NCI-H2081 treated with DMSO at 0.1 percent for 48 hours (cell line): ENCODE measurements at places on chromosomes 6 and 20.

DNA sequence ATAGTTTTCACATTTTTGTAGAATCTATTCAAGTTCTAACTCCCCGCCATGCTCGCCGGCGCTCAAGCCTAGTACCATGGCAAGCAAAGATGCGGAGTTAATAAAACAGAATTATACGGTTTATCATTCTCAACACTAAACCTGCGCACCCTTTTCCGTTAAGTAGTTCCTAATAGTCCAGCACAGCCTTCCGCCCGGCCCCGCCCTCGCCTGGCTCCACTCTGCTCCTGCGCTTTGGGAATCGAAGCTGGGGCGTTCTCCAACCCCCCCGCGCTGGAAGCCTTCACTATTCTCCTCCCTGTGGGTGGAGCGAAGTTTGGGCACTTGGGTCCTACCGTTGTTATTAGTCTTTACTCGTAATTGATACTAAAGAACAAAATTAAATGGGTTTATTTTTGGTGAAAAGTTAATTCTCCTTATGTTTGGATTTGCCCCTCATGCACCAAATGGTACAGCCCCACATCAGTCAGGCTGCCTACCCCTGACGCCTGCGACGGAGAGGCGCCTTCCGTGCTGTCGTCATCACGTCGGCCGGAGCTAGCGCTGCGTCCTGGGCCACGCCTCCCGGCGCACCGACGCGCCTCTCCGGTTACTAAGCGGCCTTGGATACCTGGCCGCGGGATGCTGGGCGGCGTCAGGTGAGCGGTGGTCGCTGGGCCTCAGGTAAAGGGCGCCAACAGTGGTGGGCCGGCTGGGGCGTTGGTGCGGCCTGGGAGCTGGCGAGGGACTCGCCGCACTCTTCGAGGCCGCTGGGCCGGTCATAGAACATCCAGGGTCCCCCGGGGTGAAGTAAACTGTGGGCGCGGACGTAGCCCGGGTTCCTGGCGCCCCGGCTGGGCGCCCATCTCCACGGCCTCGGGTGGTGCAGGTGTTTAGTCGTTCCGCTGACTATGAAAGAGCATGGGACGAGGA lies at the start of gene IFT52:
TSS of gene IFT52 (plus strand) at position 546 of the 912 bp plus-strand sequence. CDS start 3,762 bp downstream, outside the sequence.
- DNase-seq = peak; percentile 69

- DNase-seq = no peak
Measured at GRCh38 chr6:134491477-134491876, 173.6 kb upstream of the SGK1 start.

DNA sequence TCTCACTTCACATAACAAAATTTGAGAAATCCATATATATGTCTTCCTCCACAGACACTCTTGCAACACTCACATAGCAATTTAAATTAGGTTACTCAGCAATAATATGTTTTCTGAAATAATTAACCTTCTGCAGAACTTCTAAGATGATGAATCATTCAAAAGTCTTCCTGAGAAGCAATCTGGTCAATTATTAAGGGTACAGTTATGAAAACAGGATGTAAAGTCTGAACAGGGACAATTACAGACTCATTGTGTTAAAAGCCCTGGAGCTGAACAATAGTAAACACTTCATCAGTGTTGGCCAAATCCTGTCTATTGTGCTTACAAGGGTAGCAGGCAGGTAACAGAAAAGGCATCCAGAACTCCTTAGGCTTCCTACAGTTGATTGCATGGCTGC lies 75.4 kb downstream of the FILIP1 start:
- DNase-seq = peak; percentile 27

GRCh38 chr20:62161347-62161746 lies 17.8 kb downstream of the SS18L1 start:
- DNase-seq = no peak

DNA sequence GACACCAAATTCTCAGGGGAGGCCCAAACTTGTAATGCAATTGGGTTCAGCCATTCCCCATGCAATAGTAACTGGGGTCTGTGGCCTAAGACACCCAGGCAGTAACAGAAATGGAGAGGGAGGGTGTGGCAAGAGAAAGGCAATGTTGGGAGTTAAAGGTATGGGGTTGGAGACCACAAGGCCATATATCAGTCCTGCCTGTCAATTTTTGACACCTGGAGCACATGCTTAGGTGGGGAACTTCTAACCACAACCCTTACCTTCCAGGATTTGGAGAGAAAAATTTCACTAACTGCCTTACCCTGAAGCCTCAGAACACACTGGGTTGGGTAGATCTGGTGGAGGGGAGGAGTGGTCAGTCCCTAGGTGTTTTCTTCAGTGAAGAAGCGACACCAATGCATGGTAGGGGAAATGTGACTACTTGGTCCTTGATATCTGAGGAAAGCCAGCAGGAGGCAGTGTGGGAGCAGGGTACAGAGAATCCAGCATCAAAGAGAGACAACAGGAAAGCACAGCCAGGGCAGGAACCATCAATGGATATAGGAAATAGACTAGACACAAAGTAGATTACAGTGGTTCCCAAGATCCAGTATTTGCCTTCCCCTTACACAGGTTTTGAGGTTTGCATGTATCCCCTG lies 6.8 kb upstream of the USP49 start:
- DNase-seq = no peak

DNA sequence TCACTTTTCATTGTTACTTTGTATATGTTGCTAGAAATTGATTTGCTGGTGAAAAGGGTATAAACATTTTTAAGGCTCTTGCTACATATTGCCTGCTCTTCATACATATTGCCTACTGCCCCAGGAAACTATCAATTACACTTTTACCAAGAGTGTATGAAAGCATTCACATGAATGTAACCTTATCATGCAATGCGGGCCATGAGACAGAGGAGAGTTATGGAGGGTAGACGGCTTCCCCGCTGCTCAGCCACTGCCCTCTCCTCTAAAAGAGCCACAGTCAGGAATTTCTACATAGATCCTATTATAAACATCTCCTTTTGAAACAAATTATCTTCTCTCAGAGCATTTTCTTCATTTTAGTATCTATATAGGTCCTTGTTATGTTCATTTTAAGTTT lies 264.4 kb downstream of the ESR1 start:
- no peak for DNase-seq

DNA sequence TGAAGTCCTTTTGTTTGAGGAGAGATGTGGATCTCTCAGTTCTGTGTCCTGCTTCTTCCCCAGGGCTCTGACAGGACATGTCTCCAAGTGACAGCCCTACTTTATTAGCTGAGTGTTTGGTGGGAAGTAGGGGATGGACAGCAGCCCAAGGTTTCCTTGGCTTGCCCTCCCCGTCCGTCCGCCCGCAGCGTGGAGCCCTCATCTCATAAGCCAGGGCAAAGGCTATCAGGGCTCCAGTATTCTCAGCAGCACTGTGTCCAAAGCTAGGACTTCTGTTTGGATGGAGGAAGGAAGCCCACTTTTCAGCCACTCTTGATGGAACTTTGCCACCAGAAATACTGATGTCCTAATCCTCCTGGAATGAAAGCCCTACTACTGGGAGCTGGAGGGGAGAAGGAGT lies 13.6 kb downstream of the CDC5L start:
- DNase-seq = no peak

GRCh38 chr6:14089224-14089623 lies 28.3 kb upstream of the CD83 start:
- no peak for DNase-seq

- DNase-seq = no peak
Measured at GRCh38 chr6:84249724-84250123, 22.3 kb upstream of the CEP162 start.

DNA sequence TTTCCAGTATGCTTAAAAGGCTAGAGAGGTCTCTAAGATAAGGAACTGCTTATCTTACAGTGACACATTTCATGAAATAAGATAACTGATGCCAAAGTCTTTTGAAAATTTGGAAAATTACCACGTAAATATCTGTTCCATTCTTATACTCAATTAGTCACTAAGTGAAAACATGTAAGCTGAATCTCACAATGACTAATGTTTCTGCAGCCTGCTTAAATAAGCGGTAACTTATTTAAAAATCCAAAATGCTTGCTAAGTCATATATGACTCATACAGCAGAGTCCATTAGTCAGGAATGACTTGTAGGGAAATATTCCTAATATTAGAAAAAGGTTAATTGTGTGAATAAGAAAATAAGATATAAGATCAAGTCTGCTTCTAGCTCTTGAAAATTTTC lies 27.8 kb upstream of the LGSN start:
- no peak for DNase-seq

DNA sequence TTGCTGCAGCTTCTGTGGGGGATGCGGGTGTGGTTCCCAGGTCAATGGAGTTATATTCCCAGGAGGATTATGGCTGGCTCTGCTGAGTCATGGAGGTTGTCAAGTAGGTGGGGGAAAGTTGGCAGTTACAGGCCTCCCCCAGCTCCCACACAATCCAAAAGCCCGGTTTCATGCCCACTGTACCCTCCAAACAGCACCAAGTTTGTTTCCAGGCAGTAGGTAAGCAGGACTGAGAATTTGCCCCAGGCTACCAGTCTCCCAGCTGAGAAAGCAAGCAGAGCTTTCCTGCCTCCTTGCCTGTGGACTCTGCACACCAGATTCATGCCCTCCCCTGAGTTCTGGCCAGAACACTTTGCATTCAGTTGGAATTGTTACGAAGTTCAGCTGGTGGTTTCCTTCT lies 578.2 kb downstream of the MEI4 start:
- no peak for DNase-seq

- DNase-seq = no peak
Measured at GRCh38 chr20:53599378-53599777, 5.7 kb upstream of the ZNF217 start.

- no peak for DNase-seq
Measured at GRCh38 chr20:16548068-16548672, 25.1 kb downstream of the KIF16B start.

- no peak for DNase-seq
Measured at GRCh38 chr6:52516269-52516668, 60.6 kb downstream of the TRAM2 start.

- DNase-seq = no peak
Measured at GRCh38 chr6:87431263-87431662, 23.5 kb downstream of the CFAP206 start.

GRCh38 chr20:36937402-36937770 lies 14.1 kb downstream of the SAMHD1 start:
- DNase-seq = no peak

GRCh38 chr6:161169696-161170095 lies 104.2 kb downstream of the AGPAT4 start:
- no peak for DNase-seq
